Glutamatergic neuron (in vitro differentiated cells): ENCODE measurements at places on chromosomes 1 and 21.

DNA sequence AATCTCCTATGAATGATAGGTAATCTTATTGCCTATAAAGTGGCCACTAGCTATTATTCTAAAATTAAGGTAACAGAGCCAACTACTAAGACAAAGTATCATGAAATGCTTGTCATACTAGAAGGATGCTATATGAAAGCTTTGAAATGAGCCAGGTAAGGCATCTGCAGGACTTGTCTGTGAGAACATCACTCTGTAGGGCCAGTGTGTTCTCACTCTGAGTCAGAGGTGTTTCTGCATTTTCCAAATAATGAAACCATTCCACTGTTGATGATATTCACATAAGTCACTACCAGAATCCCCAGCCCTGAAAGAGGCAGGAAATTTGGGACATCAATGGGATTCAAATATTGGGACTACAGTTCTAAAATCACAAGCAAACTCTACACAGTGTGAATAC is 25.8 kb upstream of the GBP5 start:
- H3K36me3 ChIP-seq, result no peaks in the 10 kb centered on the region
- H3K27me3 ChIP-seq, result no peaks in the 10 kb centered on the region
- no peak for DNase-seq
- no peak overlapping the region for H3K27ac ChIP-seq
- no peak overlapping the region for H3K4me3 ChIP-seq

DNA sequence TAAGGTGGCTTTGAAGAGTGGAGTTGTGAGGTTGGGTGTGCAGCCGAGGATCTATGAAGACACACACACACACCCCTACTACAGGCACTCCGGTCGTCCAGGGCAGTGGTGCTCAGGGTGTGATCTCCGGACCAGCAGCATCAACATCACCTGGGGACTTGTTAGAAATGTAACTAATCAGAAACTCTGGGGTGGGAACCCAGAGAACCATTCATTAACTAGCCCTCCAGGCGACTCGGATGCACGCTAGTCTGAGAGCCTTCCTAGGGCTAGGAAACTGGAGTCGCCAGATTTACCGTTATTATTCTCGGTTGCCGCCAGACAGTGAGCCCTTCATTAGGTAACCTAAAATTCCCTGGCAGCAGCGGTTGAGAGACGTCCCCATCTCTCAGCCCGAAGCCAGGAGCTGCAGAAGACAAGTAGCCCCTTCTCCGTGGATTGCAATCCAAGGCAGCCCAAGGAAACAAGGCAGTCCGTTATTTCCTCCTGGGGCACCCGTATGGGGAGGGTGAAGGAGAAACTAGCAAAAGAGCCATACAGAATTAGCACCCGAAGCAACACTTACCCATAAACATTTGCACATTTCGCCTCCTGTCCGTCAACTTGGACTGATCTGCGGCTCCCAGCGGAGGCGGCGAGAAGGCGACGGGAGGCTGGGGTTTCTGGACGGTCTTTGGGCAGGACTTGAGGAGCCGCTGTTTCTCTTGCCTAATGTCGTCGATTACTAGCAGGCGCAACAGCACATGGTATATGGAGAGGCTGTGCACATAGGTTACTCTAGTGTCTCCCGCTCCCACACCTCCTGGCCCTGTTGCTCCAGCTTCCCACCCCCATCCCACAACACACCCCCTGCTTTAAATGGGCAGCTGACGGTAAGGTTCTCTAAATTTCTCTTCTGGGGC is 2.9 kb upstream of the CCN1 start:
- peaks cover 7% of the 10 kb centered on the region for H3K4me1 ChIP-seq
- H3K27me3 ChIP-seq, result peaks cover 21% of the 10 kb centered on the region
- H3K36me3 ChIP-seq, result no peaks in the 10 kb centered on the region
- DNase-seq, result peak; percentile 36
- peak overlapping the region; percentile 83 for H3K4me3 ChIP-seq

DNA sequence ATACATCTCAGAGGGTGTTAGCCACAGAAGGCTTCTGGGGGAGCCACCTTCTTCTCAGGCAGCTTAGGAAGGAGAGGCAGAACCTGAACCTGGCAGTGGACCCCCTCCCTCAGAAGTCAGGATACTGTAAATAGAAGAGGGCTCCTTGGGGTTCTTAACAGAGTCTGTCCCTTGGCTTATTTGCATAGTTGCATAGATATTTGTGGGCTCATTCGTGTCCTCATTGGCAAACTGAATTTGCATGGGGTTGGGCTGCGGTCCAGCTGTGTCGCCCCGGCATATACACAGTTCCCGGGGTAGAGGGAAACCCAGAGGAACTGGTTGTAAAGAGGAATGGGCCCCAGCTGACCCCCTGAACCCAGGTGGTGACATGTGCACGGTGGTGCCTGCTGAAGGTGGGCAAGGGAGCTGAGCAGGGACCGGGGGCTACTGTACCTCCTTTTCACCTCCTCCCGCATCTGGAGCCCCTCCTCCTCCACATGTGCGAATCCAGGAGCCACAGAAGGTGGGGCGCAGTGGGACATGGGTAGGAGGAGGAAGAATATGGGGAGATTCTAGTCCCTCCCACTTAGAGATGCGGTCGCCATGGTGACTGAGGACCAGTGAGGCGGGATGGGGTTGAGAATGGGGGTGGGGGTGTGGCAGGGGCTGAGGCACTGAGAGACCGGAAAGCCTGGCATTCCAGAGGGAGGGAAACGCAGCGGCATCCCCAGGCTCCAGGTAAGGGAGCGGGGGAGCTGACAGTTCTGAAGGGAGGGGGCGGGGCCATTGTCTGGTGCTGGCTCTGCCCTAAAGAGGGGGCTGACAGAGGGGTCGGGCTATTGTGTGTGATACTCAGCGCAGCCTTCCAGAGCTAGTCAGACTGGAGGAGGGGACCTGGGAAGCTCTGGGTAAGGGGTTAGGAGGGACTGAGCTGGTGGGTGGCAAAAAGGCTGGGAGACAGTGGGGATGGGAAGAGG is 3.7 kb upstream of the SEMA4A start:
- peaks cover 9% of the 10 kb centered on the region for H3K4me1 ChIP-seq
- H3K27me3 ChIP-seq, result peaks cover 7% of the 10 kb centered on the region
- DNase-seq, result no peak
- no peak overlapping the region for H3K27ac ChIP-seq

DNA sequence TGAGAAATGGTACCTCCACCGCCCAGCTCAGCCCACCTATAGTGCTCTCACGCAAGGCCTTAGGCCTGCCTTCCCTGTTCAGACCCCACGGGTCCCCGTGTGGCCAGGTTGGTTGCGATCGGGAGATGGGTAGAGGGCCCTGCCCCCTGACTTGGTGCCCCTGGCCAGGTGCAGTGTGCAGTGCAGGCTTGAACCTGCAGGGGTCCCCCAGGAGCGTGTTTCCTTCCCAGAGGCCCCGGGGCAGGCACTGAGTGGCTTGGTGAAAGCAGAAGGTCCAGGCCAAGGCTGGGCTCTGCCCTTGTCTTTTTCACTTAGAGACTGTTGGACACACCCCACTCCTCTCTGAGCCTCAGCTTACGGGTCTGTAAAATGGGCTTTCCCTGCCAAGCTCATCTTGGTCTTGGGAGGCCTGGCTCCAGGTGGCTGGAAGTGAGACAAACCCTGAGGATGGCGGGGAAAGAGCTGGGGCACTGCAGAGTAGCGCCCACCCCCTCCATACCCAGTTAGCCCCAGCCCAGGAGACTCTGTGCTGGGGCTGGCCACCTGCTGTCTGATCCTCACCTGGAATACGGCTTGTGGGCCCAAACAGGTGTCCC is 9.3 kb upstream of the HES5 start:
- peak; percentile 53 for DNase-seq
- peaks cover 11% of the 10 kb centered on the region for H3K4me1 ChIP-seq
- no peak overlapping the region for H3K4me3 ChIP-seq
- H3K27ac ChIP-seq, result no peak overlapping the region

DNA sequence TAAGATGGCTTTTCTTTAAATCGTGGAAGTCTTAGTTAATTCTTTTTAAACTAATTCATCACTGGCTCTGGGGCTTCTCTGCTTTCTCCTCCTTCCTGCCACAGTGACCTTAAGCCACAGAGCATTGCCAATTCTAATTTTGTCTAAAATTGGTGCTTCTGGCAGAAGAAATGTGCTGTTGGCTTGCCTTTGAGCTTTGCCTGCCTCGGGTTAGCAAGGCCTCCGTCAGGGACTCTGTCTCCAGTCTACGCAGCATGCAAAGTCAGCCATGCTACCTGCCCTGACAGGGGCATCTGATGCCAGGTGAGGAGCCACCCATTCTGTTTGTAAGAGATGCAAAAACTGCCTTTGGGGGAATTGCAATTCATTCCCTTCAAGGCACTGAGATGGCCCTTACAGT is 25.2 kb downstream of the CLDN14 start:
- H3K27me3 ChIP-seq, result no peaks in the 10 kb centered on the region
- H3K27ac ChIP-seq, result no peak overlapping the region
- H3K4me1 ChIP-seq, result no peaks in the 10 kb centered on the region
- no peaks in the 10 kb centered on the region for H3K36me3 ChIP-seq

GRCh38 chr1:21886486-21887215 is 50.5 kb downstream of the HSPG2 start:
- H3K4me3 ChIP-seq, result no peak overlapping the region
- DNase-seq, result no peak
- H3K27ac ChIP-seq, result no peak overlapping the region
- H3K4me1 ChIP-seq, result no peaks in the 10 kb centered on the region
- no peaks in the 10 kb centered on the region for H3K36me3 ChIP-seq

DNA sequence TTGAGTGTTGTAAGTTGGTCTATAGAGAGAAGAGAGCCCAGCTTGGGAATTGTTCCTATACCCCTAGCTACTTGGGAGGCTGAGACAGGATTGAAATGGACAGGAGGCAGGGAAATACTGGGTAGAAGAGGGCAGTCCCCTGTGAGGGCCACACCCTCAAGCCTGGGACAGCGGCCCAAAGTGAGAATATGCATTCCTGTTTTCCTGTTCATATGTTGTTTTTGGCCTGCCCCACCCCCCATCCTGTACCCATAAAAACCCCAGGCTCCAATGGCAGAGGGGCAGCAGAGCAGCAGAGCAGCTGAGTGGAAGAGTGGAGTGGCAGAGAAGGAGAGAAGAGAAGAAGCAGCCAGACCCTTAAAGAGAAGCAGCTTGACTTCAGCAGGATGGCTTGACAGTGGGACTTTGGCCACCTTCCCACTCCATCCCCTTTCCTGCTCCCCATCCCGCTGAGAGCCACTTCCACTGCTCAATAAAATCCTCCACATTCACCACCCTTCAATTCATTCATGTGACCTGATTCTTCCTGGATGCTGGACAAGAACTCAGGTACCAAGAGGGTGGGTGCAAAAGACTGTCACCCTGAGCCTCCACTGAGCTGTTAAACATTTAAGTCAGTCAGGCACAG is 70.6 kb upstream of the PUM1 start:
- H3K36me3 ChIP-seq, result no peaks in the 10 kb centered on the region
- no peak for DNase-seq
- peaks cover 2% of the 10 kb centered on the region for H3K4me1 ChIP-seq
- H3K27me3 ChIP-seq, result peaks cover under 1% of the 10 kb centered on the region

- no peak overlapping the region for H3K27ac ChIP-seq
- H3K27me3 ChIP-seq, result peaks cover 8% of the 10 kb centered on the region
- H3K4me1 ChIP-seq, result no peaks in the 10 kb centered on the region
- DNase-seq, result no peak
Measured at GRCh38 chr1:23864801-23865542, 3.1 kb downstream of the FUCA1 start.

DNA sequence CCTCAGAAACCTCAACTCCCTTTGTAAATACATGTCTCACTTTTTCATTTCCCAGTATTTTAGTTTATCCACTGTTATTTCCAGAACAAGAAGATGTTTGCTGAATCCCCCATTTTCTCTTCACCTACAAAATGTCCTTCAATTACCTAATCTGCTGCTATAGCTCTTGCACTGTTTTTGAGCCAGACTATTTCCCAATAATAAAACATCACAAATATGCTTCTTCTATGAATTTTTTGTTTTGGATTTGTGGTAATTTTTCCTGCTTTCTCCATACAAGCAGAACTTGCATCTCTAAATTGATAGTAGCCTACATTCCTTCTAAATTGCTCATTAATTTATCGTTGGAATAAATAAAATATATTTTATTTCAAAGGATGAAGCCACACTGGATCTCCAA is 199.6 kb upstream of the C1orf87 start:
- no peak overlapping the region for H3K27ac ChIP-seq
- no peaks in the 10 kb centered on the region for H3K27me3 ChIP-seq
- no peaks in the 10 kb centered on the region for H3K4me1 ChIP-seq
- no peak for DNase-seq
- H3K4me3 ChIP-seq, result no peak overlapping the region

DNA sequence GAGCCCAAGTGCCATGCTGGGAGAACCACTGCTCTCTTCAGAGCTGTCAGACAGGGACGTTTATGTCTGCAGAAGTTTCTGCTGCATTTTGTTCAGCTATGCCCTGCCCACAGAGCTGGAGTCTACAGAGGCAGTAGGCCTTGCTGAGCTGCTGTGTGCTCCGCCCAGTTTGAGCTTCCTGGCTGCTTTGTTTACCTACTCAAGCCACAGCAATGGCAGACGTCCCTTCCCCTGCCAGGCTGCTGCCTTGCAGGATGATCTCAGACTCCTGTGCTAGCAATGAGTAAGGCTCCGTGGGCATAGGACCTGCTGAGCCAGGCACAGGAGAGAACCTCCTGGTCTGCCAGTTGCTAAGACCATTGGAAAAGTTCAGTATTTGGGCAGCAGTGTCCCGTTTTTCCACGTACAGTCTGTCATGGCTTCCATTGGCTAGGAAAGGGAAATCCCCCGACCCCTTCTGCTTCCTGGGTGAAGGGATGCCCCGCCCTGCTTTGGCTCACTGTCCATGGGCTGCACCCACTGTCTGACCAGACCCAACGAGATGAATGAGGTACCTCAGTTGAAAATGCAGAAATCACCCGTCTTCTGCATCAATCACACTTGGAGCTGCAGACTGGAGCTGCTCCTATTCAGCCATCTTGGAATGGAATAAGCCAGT is 31.9 kb downstream of the CYP4B1 start:
- DNase-seq, result no peak
- H3K27me3 ChIP-seq, result no peaks in the 10 kb centered on the region
- no peak overlapping the region for H3K27ac ChIP-seq
- no peaks in the 10 kb centered on the region for H3K36me3 ChIP-seq

- no peaks in the 10 kb centered on the region for H3K36me3 ChIP-seq
- H3K27ac ChIP-seq, result no peak overlapping the region
- peaks cover 7% of the 10 kb centered on the region for H3K4me1 ChIP-seq
- peaks cover 4% of the 10 kb centered on the region for H3K27me3 ChIP-seq
Measured at GRCh38 chr1:12148160-12148957, 18.4 kb upstream of the TNFRSF1B start.

GRCh38 chr1:178918955-178919354 is 48.1 kb upstream of the ANGPTL1 start:
- no peak overlapping the region for H3K27ac ChIP-seq
- DNase-seq, result no peak
- H3K4me3 ChIP-seq, result no peak overlapping the region
- no peaks in the 10 kb centered on the region for H3K4me1 ChIP-seq
- H3K27me3 ChIP-seq, result no peaks in the 10 kb centered on the region
- H3K36me3 ChIP-seq, result no peaks in the 10 kb centered on the region

- peaks cover 6% of the 10 kb centered on the region for H3K4me1 ChIP-seq
- no peaks in the 10 kb centered on the region for H3K36me3 ChIP-seq
- H3K27me3 ChIP-seq, result no peaks in the 10 kb centered on the region
- H3K4me3 ChIP-seq, result no peak overlapping the region
Measured at GRCh38 chr1:192633533-192634253, 2.3 kb upstream of the RGS13 start.

- H3K36me3 ChIP-seq, result peaks cover 6% of the 10 kb centered on the region
- no peak overlapping the region for H3K4me3 ChIP-seq
- DNase-seq, result no peak
- no peaks in the 10 kb centered on the region for H3K4me1 ChIP-seq
- H3K27me3 ChIP-seq, result no peaks in the 10 kb centered on the region
Measured at GRCh38 chr1:61887931-61888564, 145.8 kb downstream of the PATJ start.

- H3K36me3 ChIP-seq, result no peaks in the 10 kb centered on the region
- DNase-seq, result no peak
- peaks cover 2% of the 10 kb centered on the region for H3K4me1 ChIP-seq
- no peaks in the 10 kb centered on the region for H3K27me3 ChIP-seq
- no peak overlapping the region for H3K4me3 ChIP-seq
Measured at GRCh38 chr1:210123924-210124589, 108.5 kb upstream of the SERTAD4 start.
